Stimulated activated CD8-positive, alpha-beta memory T cell treated with anti-CD3 and anti-CD28 coated beads, Interleukin-7, amount 100 ng/mL, for 1 hour (primary cell): ENCODE measurements at places on chromosomes 12 and 14.

DNA sequence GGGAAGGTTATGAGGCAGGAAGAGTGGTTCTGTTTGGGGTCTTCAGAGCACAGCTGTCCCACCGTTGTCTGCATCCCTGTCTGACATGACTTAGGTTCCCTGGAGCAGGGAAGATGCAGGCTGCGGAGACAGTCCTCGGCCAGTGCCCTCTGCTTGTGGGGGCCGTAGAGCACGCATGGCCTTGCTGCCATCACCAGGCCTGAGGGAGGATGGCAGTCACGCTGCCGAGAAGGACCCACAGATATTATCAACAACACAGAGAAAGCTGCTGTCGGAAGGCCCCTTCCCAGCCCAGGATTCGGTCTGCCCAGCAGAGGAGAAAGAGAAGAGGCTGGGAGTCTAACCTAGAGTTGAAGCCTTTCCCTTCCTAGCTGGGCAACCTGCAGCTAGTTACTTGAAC lies 35.0 kb downstream of the ERH start:
- no peak for DNase-seq

DNA sequence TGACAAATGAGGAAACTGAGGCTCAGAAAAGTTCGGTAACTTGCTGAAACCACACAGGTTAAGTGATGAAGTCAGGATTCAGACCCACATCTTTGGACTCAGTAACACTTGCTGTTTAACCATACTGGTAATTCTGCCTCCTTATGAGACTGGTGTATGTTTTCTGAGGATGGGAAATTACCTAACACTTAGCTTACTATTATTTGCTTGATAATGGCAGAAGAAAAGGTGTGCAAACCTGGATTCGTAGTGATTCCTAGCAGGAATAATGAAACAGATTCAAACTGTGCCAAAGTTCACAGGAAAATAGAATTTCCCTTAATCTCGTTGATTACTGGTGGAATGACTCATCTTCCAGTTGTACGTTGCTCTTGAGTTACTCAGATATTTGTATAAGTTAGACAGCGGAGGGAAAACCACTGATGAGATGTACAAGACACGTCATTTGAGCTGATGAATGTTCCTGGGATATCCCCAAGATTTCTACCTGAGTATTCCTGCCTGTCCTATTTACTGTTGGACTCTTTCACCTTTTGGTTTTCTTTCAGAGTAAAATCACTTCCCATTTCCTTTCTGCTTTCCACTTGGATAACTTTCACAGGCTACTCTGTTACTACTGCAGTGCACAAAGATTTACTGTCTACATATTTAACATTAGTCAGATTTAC lies 37.5 kb downstream of the PRORP start:
- DNase-seq = no peak

DNA sequence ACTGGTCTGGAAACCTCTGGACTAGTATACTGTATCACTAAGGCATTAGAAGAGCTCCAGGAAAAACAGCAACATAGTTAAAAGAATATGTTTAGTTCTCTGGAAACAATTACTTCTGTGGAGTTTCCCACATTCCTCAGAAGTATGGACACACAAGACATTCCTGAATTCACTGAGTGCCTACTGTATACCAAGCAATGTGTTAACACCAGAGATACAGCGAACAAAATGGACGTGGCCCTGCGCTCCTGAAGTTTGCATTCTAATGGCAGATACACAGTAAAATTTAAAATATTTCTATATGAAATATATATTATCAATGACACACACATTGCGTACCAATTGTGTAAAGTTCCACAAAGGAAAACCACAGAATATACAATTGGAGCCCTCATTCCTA lies 1.1 kb downstream of the ANGEL1 start:
- DNase-seq = no peak

DNA sequence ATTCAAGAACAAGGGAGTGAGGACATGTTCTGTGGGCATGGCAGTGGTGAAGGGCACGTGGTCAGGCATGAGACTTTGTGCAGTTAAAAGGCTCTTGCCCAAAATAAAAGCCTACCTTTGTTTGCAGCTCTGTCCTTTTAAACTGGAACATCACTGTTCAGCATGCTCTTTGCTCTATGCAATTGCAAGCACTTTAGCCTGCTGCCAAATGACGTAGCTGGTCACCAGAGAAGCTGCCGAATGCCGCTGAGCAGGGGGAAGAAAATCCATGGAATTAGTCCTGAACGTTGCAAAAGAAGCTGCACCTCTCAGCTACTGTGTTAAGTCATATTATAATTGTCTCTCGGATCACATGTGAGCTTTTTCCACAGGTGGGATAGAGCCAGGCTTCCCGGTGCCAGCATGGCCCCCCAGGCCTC lies 176.3 kb upstream of the DIO2 start:
- no peak for DNase-seq

- no peak for DNase-seq
These were observed 17.6 kb downstream of the BATF start for GRCh38 chr14:75539561-75540478.
